T-helper 2 cell (primary cell): ENCODE measurements at places on chromosomes 3 and 15.

- no peak for DNase-seq
These were observed 51.5 kb upstream of the NANOGP8 start for GRCh38 chr15:35136321-35137189.

DNA sequence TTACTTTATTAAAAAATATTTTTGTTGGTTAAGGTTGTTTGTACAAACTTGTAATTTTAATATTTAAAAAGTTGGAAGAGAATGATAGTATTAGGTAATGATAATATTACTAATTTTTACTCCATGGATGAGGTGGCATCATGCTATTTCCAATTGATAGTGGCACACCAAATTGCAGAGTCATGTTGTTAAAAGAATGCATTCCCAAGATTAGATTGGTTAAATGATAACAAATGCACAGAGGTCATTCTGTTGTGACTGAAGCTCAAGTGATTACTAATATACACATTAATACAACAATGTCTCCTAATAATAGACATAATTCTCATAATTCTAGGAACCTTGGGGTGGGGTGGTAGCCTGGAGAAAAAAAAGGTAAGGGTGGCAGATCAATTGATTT is 73.2 kb upstream of the ZBED2 start:
- no peak for DNase-seq

DNA sequence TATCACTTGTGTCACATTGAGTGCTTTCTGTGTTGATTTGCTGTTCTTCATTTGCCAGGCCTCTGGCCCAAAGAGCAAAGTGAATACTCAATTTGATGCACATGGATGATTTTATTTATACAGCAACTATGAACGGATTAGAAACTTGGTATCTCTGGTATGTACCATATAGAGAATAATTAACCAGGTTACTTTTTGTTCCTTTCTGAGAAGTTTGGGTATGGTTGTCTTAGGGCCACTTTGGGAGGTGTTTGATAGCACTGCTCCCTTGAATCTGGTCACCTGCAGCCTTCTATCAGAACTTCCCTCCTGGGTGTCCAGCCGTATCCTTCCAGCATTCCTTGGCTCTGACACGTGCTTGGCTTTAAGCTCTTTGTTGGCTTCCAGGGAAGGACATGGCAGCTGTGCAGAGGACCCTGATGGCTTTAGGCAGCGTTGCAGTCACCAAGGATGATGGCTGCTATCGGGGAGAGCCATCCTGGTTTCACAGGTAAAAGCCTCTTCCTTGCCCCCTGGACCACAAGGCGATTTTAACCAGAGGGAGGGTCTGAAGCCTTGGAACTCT is 12.7 kb downstream of the TAGLN3 start:
- no peak for DNase-seq

DNA sequence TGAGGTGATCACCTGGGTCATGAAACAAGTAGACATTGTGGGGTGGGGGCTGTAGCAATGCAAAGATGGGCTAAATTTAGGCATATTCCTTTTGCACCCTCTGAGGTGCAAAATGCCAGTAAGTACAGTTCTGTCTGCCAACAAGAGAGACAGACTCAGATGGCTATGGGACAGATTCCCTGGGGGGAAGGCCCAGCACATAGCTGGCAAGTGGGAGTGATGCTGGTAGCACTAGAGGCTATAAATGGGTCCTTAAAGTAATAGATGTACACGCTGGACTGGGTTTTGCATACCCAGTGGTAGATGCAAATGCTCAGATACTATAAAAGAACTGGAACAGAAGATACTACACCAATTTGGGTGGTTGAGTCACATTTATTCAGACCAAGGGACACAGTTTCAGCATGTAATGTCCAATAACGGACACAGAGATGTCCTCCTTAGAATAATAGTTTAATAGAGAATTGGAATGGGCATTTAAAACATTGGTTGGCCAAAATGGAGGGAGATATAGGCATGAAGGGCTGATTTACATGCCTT is 67.4 kb upstream of the RNU6-1 start:
- DNase-seq = no peak

- DNase-seq = no peak
These were observed 52.9 kb upstream of the SEC13 start for GRCh38 chr3:10373686-10374261.

DNA sequence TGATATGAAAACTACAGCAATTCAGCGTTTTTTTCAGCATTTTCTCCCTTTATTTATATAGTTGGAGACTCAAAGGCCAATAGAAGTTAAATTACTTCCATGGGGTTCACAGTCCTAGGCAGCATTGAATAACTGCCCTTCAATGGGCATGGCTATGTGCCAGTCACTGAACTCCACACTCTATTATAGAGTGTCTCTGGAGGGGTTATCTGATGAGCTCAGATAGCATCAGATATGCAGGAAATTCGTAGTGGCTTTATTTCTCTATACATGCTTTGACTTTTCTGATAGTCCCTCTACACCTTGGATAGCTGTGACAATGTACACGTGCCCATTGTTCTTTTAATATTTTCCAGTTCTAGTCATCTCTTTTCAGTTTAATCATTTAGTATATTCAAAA is 396.9 kb upstream of the CBLB start:
- no peak for DNase-seq

DNA sequence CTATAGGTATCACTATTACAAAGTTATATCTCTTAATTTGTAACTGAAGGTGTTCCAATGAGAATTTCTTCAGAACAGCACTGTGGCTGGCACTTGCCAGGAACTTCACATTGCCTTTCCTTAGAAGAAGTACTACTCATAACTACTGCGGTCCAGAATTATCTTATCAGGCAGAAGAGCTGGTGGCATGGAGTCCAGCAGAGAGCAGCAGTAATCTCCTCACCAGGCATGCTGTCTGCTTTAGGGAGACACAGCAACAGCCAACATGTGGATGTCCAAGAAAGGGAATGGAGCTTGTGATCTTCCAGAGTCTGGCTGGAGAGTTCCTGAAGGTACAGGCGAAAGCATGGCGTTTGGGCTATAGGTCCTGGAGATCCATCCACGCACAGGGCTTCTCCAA is 919.7 kb upstream of the NR2F2 start:
- DNase-seq = no peak

DNA sequence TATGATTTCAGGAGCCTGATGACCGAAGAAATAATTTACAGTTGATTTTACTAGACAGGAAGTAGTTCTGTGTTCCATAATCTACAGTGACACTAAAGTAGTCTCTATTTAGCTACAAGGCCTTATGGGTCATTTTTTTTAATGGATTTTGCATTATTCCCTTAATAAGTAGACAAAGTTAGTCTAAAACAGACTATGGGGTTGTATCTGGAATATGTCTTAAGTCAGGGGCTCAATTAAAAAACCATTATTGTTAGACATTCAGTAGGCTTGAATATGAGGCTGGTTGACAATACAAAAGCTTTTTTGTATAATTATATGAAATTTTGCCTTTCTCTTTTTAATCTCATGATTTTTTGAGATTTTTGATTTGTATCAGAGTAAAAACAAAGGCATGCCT is 820.0 kb upstream of the SEMA6D start:
- no peak for DNase-seq

DNA sequence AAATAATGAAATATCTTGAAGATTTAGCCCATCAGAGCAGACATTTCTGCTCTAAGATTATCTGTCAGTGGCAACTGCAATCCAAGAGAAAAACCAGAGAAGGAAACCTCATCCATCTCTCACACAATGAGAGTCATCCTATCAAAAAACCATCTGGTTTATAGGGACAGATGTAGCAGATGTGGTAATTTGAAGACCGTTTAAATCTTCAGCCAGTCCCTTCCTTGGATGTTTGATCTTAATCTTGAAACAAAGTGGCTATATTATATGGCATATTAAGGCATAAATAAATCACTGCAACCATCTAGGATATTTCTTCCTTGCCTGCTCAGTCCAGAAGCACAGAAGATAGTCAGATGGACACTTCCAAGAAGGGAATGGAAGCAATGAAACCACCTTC is 305.3 kb downstream of the MAGI1 start:
- no peak for DNase-seq

- DNase-seq = no peak
These were observed 28.8 kb upstream of the GYG1 start for GRCh38 chr3:148962513-148962912.

DNA sequence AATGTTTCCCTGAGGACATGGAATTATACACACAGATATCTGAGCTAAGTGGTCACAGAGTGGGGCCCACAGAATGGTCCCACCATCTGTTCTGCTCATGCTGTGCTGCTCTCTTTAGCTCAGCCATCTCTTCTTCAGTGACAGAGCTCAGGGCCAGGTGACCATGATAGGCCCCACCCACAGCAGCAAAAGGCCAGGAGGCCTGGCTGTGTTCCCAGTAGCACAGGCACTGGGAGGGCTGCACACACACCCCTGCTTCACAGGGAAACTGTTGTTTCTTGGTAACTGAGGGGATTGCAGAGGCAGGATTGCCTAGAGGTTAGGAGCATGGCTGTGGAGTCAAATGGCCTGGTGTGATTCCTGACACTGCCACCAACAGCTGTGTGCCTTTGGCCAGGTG is 4.8 kb upstream of the FBXW12 start:
- DNase-seq = no peak

DNA sequence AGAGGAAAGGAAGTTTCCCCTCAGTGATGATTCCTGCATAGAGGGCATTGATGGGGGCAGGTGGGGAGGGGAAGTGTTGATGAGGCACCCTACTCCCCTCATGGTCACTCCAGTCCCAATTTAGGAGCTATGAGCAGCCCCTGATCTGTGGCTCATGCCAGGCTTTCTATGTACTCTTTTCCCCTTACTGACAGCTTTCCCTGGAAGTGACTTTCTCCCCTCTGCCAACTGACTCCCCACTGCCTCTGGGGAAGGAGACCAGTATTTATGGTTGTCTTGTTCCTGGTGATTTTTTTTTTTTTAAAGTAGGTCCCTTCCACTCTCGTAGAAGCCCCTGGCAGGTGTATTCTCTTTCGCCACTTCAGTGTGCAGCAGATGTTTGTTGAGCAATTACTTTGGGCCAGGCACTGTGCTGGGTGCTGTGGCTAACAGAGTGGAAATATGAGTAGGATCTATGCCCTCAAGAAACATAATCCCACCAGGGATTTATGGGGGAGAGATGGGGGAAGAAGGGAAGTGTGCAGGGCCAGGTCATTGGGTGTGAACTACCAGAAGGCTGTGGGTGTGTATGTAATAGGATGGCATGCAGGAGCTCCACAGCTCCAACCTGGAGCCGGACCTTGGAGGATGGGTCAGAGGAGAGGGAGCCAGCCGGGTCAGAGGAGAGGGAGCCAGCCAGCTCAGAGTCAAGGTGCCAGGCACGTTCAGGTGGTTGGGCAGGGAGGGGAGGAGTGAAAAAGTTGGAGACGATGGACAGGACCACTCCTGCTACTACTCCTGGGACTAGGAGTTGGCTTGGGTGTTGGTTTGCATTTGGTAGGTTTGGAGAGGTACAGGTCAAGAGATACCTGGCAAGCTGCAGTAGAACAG is 3.5 kb downstream of the SMAD6 start:
- DNase-seq = no peak

GRCh38 chr15:44064706-44065105 is 130.4 kb downstream of the FRMD5 start:
- no peak for DNase-seq

DNA sequence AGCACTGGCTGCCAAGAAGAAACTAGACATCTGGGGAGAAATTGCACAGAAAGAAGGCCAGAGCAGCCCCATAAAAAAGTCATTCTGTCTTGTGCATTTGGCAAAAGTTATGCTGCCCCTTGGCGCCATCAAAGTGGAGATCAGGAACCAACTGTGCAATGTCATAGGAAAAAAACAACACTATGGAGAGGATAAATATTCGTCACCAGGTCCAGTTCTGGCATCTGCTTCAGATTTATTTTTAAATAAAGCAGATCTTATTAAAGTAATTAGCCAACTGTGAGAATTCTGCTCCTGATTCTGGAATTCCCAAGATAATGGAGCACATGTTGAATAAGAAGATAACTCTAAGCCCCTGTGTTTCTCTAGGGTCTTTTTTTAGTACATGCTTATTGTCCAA is 500.0 kb upstream of the IL12A start:
- no peak for DNase-seq

- DNase-seq = no peak
These were observed 57.0 kb upstream of the NR2F2 start for GRCh38 chr15:96273317-96274086.

DNA sequence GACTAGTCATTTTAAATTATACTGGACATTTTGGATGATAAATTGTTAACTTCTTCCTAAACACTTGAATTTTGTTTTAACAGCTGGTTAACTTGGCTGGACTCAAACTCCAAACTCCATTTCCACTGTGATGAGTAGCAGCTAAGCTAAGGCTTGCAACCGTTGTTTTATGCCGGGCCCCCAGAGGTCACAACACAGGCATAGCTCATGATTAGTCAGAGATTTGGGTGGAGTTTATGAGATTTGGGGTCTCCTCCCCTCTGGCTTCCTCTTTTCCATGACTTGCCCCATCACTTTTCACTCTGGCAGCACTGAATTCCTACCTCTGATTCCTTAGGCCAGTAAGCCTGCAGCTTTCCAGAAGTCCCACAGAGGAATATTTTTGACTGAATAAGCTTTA is 12.8 kb downstream of the THAP10 start:
- DNase-seq = no peak

DNA sequence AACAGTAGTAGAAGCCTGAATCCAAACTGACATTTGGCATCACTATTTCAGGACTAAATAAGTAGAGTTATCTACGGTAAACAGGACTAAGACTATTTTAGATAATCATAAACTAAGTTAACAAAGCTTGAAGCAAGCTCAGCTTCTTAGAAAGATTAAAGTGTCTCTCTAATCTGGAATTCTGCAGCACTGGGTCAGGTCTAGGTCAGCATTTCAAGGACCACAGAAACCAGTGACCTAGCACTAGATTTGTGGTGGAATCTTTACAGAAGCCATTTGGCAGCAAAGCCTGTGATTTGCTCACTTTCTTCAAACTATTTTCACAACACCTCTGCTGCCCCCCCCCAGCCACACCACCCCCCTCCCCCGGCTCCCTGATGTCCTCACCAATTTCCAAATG is 37.5 kb downstream of the IGSF11 start:
- no peak for DNase-seq

GRCh38 chr3:182784542-182784941 is 8.8 kb upstream of the ATP11B start:
- DNase-seq = no peak

GRCh38 chr15:28942046-28942445 is 56.3 kb downstream of the APBA2 start:
- DNase-seq = no peak

DNA sequence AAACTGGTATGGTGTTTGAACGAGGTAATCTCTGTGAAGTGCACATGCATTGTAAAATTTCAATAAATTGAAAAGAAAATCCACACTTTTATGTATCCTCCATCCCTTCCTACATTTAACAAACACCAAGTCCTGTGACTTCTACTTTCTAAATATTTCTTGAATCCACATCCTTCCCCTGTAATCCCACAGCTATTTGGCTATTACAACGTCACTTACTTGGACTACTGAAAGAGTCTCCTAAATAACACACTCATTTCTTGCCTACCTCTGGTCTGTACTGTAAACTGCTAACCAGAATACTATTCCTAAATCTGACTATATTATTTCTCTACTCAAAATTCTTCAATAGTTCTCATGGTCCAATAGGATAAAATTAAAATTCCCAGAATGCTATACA is 176.1 kb downstream of the NEK10 start:
- no peak for DNase-seq

- DNase-seq = no peak
These were observed 68.9 kb upstream of the PPP2R3A start for GRCh38 chr3:135896613-135897012.

- DNase-seq = no peak
These were observed 338.2 kb upstream of the ATP10A start for GRCh38 chr15:26201177-26201858.

GRCh38 chr3:48655063-48655462 is 7.6 kb downstream of the CELSR3 start:
- DNase-seq = no peak

GRCh38 chr3:38110314-38111050 is 26.4 kb downstream of the ACAA1 start:
- no peak for DNase-seq
